Activated naive CD8-positive, alpha-beta T cell treated with anti-CD3 and anti-CD28 coated beads, Interleukin-2, amount 50 U/mL, for 16 hours (primary cell): ENCODE measurements at places on chromosomes 4 and X.

DNA sequence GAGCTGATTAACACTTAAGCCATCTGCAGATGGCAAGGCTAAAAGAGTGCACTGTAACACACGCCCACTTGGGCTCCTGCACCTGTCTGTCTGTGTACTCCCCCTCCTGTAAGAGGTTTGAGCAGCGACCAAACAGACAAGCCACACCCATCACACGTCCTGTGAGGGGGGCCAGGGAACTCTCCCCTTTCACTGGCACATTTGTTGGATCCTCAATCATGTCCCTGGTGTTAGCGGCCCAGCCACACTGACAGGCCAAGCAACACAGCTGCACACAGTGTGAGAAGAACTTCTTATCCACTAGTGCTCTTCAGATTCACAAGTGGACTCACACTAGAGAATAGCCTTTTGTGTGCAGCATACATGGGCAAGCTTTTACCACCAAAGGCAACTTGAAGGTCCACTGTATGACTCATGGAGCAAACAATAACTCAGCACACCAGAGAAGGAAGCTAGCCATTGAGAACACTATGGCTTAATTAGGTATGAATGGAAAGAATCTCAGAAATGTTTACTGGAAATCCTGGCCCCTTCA is 29.1 kb upstream of the UTP14A start:
- no peak for DNase-seq

- DNase-seq: no peak
Observed at GRCh38 chr4:94472056-94472826, 20.5 kb downstream of the PDLIM5 start.

GRCh38 chr4:70589785-70590184 is 2.3 kb upstream of the AMBN start:
- DNase-seq: no peak

DNA sequence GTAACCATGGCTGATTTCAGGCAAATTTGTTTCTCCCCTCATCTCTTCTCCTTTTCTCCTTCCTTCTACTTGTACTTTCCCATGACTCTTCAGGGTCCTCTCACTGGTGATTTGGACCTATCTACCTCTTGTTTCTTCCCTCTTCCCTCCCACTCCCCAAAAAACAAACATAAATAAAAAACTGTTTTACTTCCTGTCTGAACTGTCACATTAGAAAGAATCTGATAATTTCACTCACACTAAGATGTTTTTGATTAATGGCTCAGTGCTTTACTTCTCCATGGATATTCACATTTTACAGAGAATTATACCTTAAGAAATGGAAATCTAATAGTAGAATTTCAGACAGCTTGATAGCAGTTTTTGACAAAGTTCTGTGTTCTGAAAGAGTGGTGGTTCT is 7.2 kb downstream of the STK26 start:
- DNase-seq: no peak

DNA sequence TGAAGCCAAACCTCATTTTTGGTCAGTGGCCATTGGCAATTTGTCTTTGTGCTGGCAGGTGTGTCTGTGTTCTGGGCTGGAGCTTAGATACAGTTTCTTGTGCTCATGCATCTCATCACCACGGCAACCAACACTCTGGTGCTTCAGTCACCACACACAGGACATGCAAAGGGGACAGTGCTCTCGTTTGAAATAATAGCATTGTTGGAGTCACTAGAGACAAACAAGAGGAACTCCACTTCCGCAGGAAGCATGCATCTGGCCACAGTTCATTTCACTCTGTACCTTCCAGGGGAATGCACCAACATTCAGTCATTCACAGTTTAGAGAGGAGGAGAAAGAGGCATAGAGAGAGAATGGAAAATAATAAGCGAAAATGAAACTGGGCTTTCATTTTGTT is 267.4 kb downstream of the ANK2 start:
- DNase-seq: no peak

- DNase-seq: no peak
Observed at GRCh38 chrX:24259544-24260240, 54.2 kb downstream of the SUPT20HL2 start.

- DNase-seq: no peak
Observed at GRCh38 chr4:88549815-88550214, 26.2 kb upstream of the PYURF start.

- no peak for DNase-seq
Observed at GRCh38 chrX:13691841-13692371, 3.0 kb downstream of the RAB9A start.
